Activated naive CD8-positive, alpha-beta T cell treated with anti-CD3 and anti-CD28 coated beads, Interleukin-2, amount 50 U/mL, for 24 hours (primary cell): ENCODE measurements at places on chromosomes 5 and 9.

DNA sequence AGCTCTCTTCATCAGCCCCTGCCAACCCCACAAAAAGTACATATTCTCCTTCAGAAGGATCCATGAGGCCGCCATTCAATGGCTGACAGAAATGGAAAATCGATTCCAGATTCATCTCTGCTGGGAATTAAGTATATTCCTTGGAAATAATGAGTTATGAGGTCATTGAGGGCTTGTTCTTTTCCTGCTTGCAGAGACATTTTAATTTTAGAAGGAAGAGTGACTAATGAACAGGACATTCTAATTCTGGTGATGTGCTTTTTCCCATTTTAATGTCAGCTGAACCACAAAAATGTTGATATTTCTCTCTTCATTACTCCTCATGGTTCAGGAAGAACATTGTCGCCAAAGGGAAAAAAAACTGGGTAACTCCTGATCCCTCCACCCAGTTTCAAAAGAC lies 314.0 kb downstream of the PIK3R1 start:
- no peak for DNase-seq

GRCh38 chr9:91908293-91908623 lies 41.8 kb downstream of the ROR2 start:
- no peak for DNase-seq

DNA sequence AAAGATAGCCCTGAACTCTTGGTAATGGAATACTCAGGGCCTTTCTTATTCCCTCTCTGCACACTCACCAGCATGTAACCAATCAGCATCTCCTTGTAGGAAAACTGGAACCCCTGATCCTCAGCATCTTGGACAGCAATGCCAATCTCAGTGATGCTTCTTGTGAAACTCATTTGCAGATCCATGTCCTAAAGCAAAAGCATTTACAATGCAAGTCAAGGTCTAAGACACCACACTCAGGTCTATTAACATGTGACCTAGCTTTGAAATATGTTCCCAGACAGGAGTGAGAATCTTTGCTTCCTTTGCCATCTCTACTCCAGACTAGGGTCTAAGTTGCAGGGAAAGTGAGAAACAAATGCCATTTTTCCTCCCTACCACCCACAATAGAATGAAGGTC lies 38.2 kb downstream of the MROH2B start:
- DNase-seq, result no peak

DNA sequence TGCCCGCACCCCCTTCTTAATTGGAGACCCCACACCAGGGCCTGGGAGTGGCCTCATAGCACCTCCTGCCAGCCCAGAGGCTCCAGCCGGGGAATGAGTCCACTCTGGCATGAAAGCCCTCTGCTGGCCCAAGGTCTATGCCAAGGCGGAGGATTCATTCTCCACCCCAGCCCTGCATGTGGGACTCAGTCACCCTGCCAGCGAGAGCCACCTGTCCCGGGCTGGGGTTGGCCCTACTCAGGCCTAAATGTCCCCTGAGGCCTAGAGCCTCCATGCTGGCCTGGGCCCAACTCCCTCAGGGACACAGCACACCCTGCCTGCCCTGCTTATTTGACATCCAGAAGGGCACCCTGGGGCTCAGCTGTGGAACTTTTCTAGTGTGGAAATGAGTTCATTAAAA lies 1.0 kb upstream of the RAPGEF1 start:
- no peak for DNase-seq

- no peak for DNase-seq
These were observed 416.2 kb downstream of the IRX2 start for GRCh38 chr5:2335125-2335732.

DNA sequence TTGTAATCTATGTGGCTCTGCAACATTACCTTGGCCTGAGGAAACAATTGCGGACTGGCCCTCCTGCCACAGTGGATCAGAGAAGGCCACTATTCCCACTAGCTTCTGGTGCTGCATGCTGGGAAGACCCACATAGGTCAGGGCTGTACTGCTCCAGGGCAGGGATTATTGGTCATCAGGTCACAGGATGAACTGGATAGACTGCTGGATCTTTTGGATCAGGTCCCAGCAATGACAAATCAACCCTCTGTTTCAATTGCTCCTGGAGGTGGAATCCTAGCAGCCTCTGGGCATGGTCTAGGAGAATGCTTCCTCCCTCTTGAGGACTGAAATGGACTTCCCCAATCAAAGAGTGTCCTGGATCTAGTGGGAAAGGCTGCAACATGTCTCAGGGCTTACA lies 66.7 kb upstream of the PHF24 start:
- DNase-seq, result no peak

DNA sequence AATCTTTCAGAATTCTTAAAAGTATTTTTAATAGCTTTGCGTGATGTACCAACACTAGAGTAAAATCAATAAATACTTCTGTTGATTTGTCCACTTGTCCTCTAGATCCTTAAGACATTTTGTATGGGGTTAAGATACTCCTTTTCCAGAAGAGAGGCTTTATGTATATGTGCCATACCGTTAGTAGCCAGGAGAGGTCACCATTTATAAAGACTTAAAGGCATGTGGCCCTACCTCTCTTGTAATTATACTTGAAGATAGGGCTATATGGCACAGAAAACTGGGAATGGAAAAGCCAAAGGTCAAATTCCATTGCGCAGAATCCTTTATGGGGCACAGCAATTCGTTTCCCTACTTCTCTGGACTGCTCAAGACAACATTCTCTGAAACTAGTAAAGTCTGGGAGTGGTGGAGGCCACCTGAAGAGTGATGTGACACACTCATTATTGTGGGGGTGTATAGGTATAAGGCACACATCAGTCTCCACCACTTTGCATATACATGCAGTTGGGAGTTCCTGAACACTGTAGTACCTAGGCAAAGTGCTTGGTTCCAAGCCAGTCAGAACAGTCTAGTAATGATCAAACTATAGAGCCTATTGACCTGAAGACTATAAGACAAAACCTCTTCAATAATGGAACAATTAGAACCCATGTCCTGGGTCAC lies 140.1 kb upstream of the FBXL17 start:
- DNase-seq, result no peak

GRCh38 chr9:109640580-109641371 lies 139.2 kb upstream of the PALM2AKAP2 start:
- DNase-seq, result no peak

DNA sequence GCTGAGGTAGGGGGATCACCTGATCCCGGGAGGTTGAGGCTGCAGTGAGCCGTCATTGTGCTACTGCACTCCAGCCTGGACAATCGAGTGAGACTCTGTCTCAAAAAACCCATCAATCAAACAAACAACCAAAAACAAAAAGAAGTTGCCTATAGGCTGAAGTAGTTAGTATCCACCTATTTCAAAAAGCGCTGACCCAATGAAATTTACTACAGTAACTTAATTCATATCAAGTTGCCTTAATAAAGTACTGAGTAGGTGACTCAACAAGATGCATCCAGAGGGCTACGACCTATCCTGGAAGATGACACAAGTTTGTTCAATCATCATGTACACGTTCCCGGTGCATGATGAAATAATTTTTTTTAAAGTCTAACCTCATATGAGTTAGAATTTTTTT lies 648.6 kb upstream of the DMAC1 start:
- no peak for DNase-seq

DNA sequence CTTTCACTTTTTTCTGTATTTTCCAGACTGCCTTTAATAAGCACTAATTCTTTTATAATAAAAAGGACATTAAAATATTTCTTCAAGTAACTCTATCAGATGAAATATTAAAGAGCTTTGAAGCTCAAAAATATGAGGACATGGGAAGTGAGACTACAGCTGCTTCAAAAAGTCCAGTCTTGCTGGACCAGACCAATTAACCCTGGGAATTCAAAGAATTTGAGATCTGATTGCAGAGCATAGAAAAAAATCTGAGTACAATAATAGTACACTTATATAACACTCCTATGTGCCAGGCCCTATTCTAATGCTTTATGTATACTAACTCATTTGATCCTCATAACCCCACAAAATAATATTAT lies 9.8 kb downstream of the TMEM245 start:
- DNase-seq, result no peak

- no peak for DNase-seq
These were observed 68.8 kb downstream of the SLC44A1 start for GRCh38 chr9:105313238-105313637.

DNA sequence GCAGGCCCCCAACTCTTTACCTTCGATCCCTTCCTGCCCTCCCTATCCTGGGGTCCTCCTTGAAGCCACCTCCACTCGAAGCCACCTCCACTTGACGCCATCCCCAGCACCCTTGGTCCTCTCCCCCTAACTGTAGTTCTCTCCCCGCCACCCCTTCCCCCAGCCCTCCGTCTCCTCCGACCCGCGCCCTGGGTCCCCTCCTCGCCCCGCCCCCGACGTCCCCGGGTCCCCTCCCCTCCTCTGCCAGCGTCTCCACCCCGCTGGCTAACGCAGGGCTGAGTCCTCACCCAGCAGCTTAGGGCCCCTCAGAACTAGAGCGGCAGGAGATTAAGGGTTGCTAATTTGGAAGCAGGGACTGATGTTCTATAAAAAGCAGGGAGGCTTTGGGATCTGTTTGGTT lies 30.6 kb upstream of the ANKRD33B start:
- no peak for DNase-seq
